ENCODE measurements at places on chromosomes 4 and X.
A peak's percentile ranks its signal among the peaks of the same experiment; 100 is the strongest.

GRCh38 chr4:72529148-72529822, 39.7 kb downstream of the ADAMTS3 start:
- no peak overlapping the region for H3K4me3 ChIP-seq
- no peaks in the 10 kb centered on the region for H3K4me1 ChIP-seq
- no peak for DNase-seq

DNA sequence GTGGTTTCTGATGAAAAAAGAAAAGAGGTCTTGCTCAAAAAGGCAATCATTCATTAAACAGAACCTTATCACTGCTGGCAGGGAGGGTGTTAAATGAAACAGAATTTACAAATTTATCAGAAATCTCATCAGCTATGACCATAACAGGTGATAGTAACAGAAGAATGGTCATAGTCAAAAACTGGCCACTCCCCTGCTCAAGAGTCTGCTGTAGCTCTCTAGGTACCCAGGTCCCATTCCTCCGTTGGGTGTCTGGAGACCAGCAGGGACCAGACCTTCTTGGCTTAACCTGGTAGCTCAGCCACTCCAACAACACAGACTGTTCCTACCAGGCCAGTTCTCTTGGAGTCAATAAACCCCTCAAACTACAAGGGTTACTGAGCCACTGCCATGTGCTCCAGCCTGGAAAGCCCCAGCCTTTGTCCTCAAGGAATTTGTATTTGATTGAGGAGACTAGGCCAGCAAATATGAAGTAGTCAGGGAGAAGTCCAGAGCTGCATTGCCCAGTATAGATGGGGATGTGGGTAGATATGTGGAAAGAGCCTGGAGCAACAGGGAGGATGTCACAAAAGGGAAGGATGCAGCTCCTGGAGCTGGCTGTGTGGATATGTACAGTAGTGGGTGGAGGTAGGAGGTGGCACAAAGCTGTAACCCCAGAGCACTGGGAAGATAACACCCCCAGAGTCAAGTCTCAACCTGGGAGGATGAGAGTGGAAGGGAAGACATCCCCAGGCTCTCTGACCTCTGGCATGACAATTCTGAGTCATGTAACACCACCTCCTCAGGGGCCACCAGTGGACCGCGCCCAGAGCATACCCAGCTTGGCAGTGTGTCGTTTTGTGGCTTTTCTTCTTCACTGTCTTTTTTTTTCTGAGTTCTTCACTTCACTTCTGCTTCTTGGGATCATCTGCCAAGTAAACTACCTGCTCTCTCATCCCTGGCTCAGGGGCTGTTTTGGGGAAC, 21.9 kb downstream of the RASL11B start:
- H3K36me3 ChIP-seq = peaks cover 46% of the 10 kb centered on the region
- no peak overlapping the region for H3K4me3 ChIP-seq
- H3K4me1 ChIP-seq = no peaks in the 10 kb centered on the region
- H3K27me3 ChIP-seq = peaks cover 2% of the 10 kb centered on the region
- no peak overlapping the region for H3K27ac ChIP-seq
- DNase-seq = no peak

DNA sequence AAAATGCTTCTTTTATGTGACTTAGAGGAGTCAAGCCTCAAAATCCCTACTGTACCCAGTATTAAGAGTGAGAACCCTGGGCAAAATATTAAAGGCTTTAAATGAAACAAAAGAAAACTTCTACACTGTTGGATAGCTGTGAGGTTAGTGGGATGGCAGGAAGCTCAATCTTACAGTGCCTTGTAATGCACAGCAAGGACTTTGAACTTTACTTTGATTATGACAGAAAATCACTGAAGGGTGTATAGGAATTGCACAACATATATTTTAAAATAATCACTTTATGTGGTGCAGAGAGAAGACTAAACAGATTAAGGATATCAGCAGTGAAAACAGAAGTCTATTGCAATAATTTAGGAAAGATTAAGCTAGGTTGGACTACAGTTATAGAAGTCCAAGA, 1333.4 kb downstream of the ADGRL3 start:
- no peak for DNase-seq
- H3K27me3 ChIP-seq = peaks cover 1% of the 10 kb centered on the region
- H3K36me3 ChIP-seq = peaks cover 6% of the 10 kb centered on the region
- peaks cover 4% of the 10 kb centered on the region for H3K4me1 ChIP-seq
- H3K27ac ChIP-seq = no peak overlapping the region

GRCh38 chr4:129223945-129224344, 128.0 kb downstream of the C4orf33 start:
- H3K4me3 ChIP-seq = no peak overlapping the region
- H3K36me3 ChIP-seq = no peaks in the 10 kb centered on the region
- peaks cover 2% of the 10 kb centered on the region for H3K4me1 ChIP-seq
- no peak overlapping the region for H3K27ac ChIP-seq
- no peaks in the 10 kb centered on the region for H3K27me3 ChIP-seq
- no peak for DNase-seq

GRCh38 chr4:189806506-189806905, 134.2 kb upstream of the FRG1 start:
- H3K36me3 ChIP-seq = no peaks in the 10 kb centered on the region
- no peaks in the 10 kb centered on the region for H3K4me1 ChIP-seq
- DNase-seq = no peak
- no peak overlapping the region for H3K4me3 ChIP-seq

GRCh38 chr4:121034017-121034416, 38.3 kb downstream of the NDNF start:
- H3K36me3 ChIP-seq = no peaks in the 10 kb centered on the region
- DNase-seq = no peak
- no peak overlapping the region for H3K27ac ChIP-seq
- peaks cover 3% of the 10 kb centered on the region for H3K4me1 ChIP-seq
- H3K27me3 ChIP-seq = no peaks in the 10 kb centered on the region

DNA sequence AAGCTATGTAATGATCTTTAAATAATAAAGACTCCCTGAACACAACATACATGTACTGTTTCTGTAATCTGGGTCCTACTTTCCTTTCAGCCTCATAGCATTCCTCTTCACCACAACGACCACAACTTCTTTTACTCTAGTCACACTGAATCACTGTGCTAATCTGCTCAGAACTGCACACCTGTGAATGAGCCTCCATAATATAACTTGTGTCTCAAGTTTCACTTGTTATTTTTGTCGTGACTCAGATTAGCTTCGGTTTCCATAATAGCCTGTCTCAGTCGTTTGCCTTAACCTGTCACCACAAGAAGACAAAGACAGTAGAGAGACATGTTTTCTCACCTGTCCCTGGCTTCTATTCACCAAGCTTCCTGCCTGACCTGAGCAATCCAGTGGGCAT, 61.8 kb downstream of the MAGED1 start:
- H3K4me3 ChIP-seq = no peak overlapping the region
- no peaks in the 10 kb centered on the region for H3K27me3 ChIP-seq

DNA sequence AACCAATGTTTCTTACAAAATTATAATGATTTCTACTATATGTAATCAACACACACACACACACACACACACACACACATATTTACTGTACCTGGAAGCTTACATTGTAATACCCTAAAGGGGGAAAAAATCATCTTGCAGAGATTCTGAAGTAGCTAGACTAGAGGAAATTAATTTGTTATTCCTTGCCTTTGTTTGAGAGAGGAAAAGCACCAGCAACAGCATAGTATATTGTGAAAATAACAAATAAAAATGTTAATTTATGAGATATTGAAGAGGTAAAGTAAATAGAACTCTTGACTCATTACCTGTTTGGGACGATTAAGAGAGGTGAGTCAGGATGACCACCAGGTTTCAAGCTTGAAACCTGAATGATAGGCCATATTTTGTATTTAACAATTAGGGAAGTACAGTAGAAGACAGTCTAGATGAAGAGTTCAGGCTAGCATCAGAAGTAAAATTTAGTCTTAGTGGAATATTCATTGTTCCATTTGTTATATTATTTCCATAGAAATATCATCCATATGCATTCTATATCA, 873.4 kb upstream of the PCDH10 start:
- H3K36me3 ChIP-seq = no peaks in the 10 kb centered on the region
- no peaks in the 10 kb centered on the region for H3K4me1 ChIP-seq
- H3K4me3 ChIP-seq = no peak overlapping the region
- DNase-seq = no peak
- H3K27me3 ChIP-seq = no peaks in the 10 kb centered on the region
- H3K27ac ChIP-seq = no peak overlapping the region

- no peak overlapping the region for H3K27ac ChIP-seq
- H3K4me3 ChIP-seq = no peak overlapping the region
- DNase-seq = no peak
- no peaks in the 10 kb centered on the region for H3K27me3 ChIP-seq
These were observed 83.8 kb upstream of the GPR34 start for GRCh38 chrX:41604766-41605543.

DNA sequence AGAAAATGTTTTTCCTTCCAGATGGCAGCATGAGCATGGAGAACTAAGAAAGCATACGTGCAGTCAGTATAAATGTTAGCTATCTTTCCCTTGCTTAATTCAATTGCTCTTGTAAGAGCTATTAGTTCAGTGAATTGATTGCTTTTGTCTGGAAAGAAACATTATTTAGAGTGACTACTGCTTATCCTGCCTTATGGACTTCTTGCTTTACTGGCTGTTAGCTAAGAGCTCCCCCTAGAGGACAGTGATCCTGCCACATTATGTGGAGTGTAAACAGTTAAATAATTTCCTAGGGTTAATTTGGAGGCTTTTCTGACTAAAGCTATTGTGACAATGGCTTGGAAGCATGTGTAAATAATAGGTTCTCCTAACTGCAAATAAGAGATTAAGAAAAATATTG, 1402.4 kb downstream of the FAM133A start:
- peaks cover 9% of the 10 kb centered on the region for H3K4me1 ChIP-seq
- H3K4me3 ChIP-seq = no peak overlapping the region
- H3K27ac ChIP-seq = no peak overlapping the region
- no peaks in the 10 kb centered on the region for H3K36me3 ChIP-seq

- peaks cover 9% of the 10 kb centered on the region for H3K4me1 ChIP-seq
- peaks cover 3% of the 10 kb centered on the region for H3K27me3 ChIP-seq
These were observed 31.4 kb upstream of the ADH1C start for GRCh38 chr4:99383833-99384392.

- no peaks in the 10 kb centered on the region for H3K36me3 ChIP-seq
- DNase-seq = peak; percentile 31
- no peak overlapping the region for H3K4me3 ChIP-seq
- H3K4me1 ChIP-seq = no peaks in the 10 kb centered on the region
- no peaks in the 10 kb centered on the region for H3K27me3 ChIP-seq
These were observed 38.5 kb upstream of the POU3F4 start for GRCh38 chrX:83469551-83469950.

- no peaks in the 10 kb centered on the region for H3K27me3 ChIP-seq
- no peak for DNase-seq
- no peaks in the 10 kb centered on the region for H3K4me1 ChIP-seq
- peaks cover 17% of the 10 kb centered on the region for H3K36me3 ChIP-seq
These were observed 119.9 kb upstream of the SPIN4 start for GRCh38 chrX:63471004-63471403.

DNA sequence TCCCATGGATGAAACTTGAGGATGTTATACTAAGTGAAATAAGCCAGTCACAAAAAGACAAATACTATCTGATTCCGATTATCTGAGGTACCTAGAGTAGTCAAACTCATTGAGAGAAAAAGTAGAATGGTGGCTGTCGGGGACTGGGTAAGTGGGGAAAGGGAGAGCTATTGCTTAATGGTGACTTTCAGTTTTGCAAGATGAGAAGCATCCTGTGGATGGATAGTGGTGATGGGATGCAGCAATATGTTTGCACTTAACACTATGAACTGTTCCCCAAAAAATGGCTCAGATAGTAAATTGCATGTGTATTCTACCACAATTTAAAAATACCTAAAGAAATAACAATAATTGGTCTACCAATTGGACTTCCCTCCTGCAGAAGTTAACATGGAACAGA, 181.5 kb downstream of the SHROOM3 start:
- H3K4me1 ChIP-seq = peaks cover 4% of the 10 kb centered on the region
- no peaks in the 10 kb centered on the region for H3K36me3 ChIP-seq
- DNase-seq = no peak
- H3K4me3 ChIP-seq = no peak overlapping the region
- no peak overlapping the region for H3K27ac ChIP-seq

DNA sequence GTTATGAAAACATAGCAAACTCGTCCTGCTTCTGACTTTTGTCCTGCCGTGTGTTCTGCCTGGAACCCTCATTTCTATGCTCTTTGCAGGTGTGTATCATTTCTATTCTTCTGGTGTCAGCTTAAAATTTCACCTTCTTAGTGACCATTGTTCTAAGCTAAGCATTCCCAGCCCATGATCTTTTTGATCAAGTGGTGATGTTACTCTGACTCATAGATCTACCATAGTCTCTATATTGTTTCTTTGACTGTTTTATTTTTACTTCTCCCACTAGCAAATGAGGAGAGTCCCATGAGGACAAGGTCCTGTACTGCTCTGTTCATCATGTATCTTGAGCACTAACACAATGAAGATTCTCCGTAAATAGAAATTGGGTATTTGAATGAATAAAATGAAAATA, 14.1 kb upstream of the CXCL6 start:
- H3K27ac ChIP-seq = no peak overlapping the region
- H3K36me3 ChIP-seq = no peaks in the 10 kb centered on the region
- H3K4me3 ChIP-seq = no peak overlapping the region
- no peaks in the 10 kb centered on the region for H3K4me1 ChIP-seq
- peaks cover 2% of the 10 kb centered on the region for H3K27me3 ChIP-seq

GRCh38 chr4:169620880-169621248, 486 bp downstream of the CLCN3 start:
- peaks cover 4% of the 10 kb centered on the region for H3K36me3 ChIP-seq
- H3K27ac ChIP-seq = peak overlapping the region; percentile 98
- H3K4me1 ChIP-seq = peaks cover 25% of the 10 kb centered on the region
- peak overlapping the region; percentile 95 for H3K4me3 ChIP-seq

- no peaks in the 10 kb centered on the region for H3K27me3 ChIP-seq
- no peak overlapping the region for H3K27ac ChIP-seq
These were observed 410.2 kb upstream of the CT83 start for GRCh38 chrX:116872931-116873330.

GRCh38 chr4:14621731-14622463, 380.4 kb upstream of the CPEB2 start:
- no peak overlapping the region for H3K27ac ChIP-seq
- no peaks in the 10 kb centered on the region for H3K4me1 ChIP-seq
- H3K4me3 ChIP-seq = no peak overlapping the region
- no peaks in the 10 kb centered on the region for H3K27me3 ChIP-seq
- no peak for DNase-seq
- H3K36me3 ChIP-seq = no peaks in the 10 kb centered on the region

- no peak overlapping the region for H3K4me3 ChIP-seq
- H3K27me3 ChIP-seq = peaks cover 16% of the 10 kb centered on the region
- H3K27ac ChIP-seq = no peak overlapping the region
- peaks cover 19% of the 10 kb centered on the region for H3K4me1 ChIP-seq
- no peak for DNase-seq
These were observed 4.3 kb downstream of the MAB21L2 start for GRCh38 chr4:150586162-150586810.

DNA sequence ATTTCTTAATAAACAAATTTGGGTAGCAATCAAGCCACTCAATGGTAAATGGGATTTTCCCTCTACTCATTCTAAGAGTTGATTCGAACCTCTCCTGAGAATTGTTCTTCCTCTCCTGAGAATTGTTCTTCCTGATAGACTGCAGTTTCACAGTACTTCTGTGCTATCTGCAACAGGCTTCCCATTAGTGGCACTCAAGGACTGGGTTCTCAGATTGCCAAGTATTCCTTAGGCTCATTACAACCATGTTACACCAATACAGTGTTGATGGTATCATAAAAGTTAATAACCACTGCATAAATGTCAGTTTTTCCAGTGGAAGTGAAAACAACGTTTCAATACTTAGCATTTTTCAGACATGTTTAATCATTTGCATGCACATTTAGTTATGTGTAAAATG, 201.6 kb downstream of the FRMPD4 start:
- H3K27ac ChIP-seq = no peak overlapping the region
- H3K27me3 ChIP-seq = no peaks in the 10 kb centered on the region

GRCh38 chr4:75037252-75037651, 104.3 kb downstream of the PARM1 start:
- no peak overlapping the region for H3K27ac ChIP-seq
- no peaks in the 10 kb centered on the region for H3K27me3 ChIP-seq
- no peak for DNase-seq
- H3K36me3 ChIP-seq = no peaks in the 10 kb centered on the region
- peaks cover 2% of the 10 kb centered on the region for H3K4me1 ChIP-seq
- no peak overlapping the region for H3K4me3 ChIP-seq

Data from endothelial cell (in vitro differentiated cells).